ENCODE measurements at places on chromosomes 11 and 22.
A peak's percentile ranks its signal among the peaks of the same experiment; 100 is the strongest.

DNA sequence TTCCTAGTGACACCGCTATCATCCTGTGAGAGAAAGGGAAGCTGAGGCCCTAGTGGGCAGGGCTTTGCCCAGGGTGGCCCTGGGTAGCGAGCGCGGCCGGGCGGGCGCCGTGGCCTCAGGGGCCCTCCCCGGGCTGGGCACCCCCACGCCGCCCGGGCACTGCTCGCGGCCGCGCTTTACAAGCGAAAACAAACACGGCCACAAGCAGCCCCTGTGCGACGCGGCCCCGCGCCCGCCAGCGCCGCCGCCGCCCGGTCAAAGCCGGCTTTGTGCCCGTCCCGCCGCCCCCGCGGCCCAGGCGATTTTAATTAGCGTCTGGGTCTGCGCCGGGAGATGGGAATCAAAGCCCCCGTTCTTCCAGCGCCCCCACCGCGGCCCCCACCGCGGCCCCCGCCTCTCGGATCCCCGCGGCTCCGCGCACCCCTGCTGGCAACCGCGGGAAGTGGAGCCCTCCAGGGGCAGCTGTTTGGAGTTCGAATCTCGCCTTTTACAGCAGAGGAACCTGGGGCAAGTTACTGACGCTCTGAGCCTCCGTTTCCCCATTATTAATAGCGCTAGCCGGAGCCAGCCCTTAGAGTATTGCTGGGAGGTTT, 47.9 kb downstream of the CHRDL2 start:
- DNase-seq = peak; percentile 24

DNA sequence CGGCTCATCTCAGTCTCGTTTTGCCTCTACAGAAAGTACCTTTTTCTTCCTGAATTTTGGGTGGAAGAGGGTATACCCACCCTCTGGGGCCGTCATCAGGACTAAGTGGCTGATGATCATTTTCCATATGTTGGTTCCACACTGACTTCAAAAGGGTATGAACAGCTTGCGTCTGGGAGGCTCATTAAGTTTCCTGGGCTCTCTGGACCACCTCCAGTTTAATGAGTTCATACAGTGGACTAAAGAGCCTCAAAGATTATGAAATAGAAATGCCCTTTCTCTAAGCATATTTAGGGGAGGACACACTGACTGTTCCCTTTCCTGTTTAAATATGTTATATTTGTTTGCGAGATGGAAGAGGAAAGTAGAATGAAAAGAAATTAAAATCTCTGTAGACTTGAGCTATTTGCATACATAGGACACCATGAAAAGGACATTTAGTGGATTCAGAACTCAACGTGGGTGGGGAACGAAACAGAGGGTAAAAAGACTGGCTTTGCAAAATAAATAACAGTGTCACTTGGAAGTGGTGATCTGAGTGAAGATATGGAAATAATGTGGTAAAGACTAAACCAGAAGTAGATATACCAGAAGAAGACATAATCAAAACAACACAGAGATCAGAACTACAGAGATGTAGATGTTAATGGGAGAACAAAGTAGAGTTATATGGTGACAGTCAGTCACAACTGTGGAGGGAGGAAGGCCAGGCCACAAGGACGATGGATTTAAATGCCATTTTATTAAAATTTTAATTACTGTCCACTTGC, 18.7 kb downstream of the LDLRAD3 start:
- DNase-seq = no peak

- no peak for DNase-seq
Measured at GRCh38 chr11:134655189-134655989, 243.3 kb upstream of the B3GAT1 start.

GRCh38 chr11:69494851-69495250, 13.4 kb downstream of the LINC01488 start:
- DNase-seq = no peak

GRCh38 chr22:44210722-44211121, 30.0 kb downstream of the PARVG start:
- peak; percentile 37 for DNase-seq

GRCh38 chr11:13965337-13965736, 2.8 kb downstream of the SPON1 start:
- no peak for DNase-seq

DNA sequence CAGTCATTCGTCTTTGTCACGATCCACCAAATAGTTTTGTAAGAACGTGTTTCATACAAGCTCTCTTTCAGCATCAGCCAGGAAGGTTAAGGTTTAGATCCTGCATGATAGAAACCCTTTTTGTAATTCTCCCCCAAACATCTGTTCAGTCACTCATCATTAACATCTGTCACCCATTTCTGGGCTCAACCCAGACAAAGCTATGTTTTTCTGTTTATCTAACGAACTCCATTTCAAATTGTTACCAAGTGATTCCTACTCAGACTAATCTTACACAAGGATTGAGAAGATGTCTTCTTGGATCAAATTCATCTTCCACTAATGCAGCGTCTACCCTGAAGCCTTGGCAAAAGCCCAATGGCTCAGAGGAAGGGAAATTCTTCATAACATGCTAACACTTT, 58.8 kb downstream of the FZD4 start:
- peak; percentile 87 for DNase-seq

DNA sequence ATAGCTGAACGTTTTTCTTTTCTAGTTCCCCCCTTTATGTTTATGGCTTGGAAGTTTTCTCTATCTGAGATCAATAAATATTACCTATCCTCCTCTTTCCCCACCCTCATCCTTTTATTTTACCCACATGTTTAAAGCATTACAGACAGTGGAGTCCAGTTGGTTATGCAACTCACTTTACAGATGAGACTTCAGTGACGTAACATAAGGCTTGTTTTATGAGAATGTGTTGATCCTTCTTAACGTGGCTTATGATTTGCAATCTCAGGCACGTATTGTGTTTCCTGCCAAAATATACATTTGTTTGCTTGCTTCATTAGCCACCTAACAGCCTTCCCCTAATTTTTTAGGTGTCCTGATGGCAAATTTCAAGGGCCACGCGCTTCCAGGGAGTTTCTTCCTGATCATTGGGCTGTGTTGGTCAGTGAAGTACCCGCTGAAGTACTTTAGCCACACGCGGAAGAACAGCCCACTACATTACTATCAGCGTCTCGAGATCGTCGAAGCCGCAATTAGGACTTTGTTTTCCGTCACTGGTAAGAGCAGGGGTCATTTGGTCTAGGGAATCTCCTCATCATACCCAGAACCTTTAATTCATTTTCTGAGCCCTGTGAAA, 36.6 kb downstream of the TMEM45B start:
- no peak for DNase-seq

DNA sequence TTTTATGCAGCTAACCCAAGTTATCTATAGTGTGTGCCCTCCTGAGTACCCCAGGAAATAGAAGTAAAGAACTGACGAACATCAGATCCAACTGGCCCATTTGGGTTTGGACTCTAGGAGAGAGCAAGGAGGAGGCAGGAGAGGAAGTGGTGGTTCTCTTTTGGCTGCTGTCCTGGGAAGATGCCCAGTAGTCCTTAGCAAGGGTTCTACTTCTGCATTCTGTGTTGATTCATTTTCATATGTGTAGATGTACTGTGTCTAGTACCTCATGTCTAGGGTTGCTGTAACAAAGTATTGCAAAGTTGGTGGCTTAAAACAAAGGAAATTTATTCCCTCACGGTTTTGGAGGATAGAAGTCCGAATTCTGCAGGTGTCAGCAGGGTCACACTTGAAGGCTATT, 6.6 kb upstream of the MMP27 start:
- DNase-seq = no peak

DNA sequence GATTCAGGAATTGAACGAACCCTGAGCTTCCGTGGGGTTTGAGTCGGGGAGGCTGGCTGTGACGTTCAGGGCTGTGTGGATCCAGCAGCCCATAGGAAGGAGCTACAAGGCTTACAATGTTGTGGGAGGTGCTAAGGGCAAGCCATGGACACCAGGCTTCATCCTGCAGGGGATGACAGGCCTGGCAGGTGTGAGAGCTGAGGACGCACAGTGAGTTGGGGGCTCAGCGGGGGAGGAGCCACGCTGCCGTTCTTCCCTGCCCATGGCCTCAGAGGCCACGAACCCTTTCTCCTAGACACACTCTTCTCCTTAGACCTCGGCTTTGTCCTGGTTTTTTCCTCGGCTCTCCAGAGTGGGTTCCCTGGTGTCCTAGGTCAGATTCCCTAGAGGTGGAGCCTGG, 113.3 kb upstream of the SLC22A12 start:
- no peak for DNase-seq

DNA sequence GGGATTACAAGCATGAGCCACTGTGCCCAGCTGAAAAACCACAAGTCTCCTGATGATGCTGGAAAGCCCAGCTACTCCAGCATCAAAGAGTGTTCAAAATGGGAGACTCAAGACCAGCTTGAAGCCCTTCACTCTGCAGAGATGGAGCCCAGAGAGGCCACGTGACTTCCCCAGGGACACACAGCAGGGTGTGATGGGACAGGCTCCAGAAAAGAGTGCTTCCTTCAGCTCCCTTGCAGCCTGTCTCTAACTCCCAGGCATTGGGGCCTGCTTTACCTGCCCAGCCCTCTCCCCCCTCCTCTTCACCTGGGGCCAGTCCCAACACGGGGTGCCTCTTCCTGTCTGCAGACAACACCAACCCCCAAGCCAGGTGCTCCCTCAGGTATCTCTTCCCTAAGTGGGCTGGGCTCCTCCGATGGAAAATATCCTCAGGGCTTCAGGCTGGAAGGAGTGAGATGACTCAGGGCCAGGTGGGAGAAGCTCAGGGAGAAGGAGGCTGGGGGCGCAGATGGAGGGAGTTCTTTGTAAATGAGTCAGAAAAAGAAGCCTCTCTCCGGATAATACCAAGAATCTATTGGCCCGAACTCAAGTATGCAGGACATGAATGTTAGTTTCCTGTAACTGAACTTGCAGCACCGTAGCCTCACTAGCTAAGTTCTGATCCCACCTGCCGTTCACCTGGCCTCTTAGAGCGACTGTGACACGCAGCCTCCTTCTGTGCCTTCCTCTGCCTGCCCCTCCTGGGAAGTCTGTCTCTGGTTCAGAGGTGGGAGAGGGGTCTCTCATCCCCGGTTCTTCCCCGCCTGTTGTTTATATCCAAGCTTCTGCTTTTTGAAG, 326.6 kb downstream of the MN1 start:
- DNase-seq = peak; percentile 94

DNA sequence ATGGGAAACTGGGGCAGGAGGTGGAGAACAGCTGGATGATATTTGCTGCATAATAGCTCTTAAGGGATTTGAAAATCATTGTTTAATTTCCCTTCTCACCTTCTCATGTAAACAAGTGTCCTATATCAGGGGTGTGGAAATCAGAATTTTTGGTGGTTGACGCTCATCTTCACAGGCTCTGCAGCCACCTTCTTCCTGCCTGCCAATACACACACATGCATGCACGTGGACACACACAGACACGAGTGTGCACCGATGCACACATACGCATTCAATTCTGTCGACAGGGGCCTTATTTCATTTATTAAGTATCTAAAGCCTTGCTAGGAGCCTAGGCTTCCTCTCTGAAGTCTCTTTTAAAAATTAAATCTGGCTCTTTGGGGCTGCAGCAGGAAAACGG, 349.4 kb upstream of the NCAM1 start:
- DNase-seq = no peak

GRCh38 chr11:66641834-66642233, 3.3 kb downstream of the RBM4 start:
- DNase-seq = peak; percentile 36

DNA sequence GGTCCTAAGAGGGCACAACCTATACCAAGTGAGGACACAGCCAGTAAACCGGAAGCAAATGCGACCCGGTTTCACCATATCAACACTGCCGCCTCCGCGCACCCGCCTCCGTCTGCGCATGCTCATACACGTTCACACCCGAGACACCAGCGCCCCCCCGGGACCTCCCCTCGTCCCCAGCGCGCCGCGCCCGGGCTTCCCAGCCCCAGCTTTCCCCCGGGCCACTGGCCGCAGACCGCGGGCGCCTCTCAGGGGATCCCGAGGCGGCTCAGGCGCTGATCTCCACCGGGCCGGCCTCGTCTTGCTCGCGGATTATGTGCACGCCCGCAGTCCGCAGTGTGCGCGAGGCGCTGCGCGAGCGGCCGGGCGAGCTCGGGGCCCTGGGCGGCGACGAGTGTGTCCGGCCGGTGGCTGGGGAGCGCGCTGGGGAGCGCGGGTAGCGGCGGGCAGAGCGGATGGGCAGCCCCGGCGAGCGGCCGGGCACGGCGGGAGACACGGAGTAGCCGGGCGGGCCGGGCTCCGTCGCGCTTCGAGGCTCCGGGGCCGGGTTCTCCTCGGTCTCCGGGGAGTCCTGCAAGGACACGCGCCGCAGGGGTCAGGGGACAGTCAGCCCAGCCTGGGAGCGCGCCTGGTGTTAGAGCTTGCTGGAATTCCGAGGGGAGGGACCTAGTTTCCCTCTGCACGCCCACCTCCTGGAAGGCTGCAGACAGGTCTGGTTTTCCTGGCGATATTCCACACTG, 2.0 kb downstream of the HEPN1 start:
- peak; percentile 86 for DNase-seq

DNA sequence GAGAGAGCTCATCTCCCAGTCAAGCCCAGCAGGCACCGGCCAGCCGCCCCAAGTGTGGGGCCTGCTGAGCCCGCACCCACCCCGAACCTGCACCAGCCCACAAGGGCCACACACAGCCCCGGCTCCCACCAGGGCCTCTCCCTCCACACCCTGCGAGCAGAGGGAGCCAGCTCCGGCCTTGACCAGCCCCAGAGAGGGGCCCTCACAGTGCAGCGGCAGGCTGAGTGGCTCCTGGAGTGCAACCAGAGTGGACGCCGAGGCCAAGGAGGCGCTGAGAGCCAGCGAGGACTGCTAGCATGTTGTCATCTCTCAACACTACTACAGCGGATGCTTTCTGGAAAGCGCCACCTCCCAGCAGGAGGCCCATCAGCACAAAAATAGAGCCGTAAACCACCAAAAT, 10.9 kb downstream of the DEFB108B start:
- no peak for DNase-seq

DNA sequence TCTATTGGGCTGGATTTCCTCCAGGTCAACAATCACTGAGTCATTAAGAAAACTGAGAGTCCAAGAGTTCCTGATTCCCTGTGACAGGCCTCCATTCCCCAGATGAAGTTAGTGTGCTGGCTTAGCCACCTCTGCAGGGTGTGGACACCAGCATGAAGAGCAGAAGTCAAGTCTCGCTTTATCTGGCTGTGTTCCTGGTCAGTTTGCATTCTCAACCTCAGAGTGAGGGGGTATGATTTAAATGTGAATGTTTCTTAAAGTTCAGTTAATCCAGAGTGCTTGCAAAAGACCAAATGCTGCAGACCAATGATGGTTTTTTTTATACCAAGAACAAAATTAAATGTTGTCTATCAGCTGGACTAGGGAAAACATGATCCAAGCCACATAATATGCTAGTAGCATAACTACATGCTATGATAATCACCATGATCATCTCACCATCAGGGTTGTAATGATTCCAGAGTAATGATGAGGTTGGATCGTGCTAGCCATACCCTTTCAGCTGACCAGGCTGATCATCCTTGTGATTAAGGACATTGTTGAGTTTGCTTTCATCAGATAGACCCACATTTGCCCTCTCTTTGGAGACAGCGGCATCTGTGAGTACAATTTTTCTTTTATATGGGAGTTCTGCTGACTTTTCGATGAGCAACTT, 145.8 kb upstream of the ARHGAP20 start:
- DNase-seq = peak; percentile 38

- DNase-seq = peak; percentile 46
Measured at GRCh38 chr22:31378123-31378522, 21.3 kb upstream of the DRG1 start.

- peak; percentile 64 for DNase-seq
Measured at GRCh38 chr11:122230385-122230755, 114.4 kb upstream of the BLID start.

GRCh38 chr11:60953781-60954180, 1.8 kb upstream of the SLC15A3 start:
- DNase-seq = no peak
